ENCODE measurements at places on chromosomes 12 and 14.

DNA sequence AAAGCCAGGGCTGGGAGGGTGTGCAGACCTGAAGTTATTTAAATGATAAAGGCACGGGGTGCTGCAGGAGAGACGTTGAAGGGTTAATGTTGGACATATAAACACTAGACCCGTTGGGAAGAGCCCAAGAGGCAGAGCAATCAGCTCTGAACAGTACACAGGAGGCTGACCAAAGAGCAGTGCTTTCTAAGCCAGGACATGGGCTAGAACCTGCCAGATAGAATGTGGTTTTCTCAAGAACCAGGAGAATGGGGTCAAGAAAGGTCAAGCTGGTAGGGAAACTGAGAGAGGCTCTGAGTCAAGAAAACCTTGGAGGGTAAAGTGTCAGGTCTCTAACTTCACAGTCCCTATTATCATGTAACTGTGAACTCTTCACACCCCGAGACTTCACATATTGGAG lies 143.2 kb upstream of the EEA1 start:
- no peak for DNase-seq

- no peak for DNase-seq
Observed at GRCh38 chr12:122174155-122174845, at the start of gene IL31. Gene IL31, minus strand, starts transcription at chr12:122174221. Its CDS starts 49 bp downstream, at chr12:122174172.

GRCh38 chr14:93978735-93979134 lies 2.4 kb upstream of the ASB2 start:
- DNase-seq = no peak

GRCh38 chr14:49770212-49770817 lies 2.4 kb downstream of the KLHDC2 start:
- DNase-seq = no peak

DNA sequence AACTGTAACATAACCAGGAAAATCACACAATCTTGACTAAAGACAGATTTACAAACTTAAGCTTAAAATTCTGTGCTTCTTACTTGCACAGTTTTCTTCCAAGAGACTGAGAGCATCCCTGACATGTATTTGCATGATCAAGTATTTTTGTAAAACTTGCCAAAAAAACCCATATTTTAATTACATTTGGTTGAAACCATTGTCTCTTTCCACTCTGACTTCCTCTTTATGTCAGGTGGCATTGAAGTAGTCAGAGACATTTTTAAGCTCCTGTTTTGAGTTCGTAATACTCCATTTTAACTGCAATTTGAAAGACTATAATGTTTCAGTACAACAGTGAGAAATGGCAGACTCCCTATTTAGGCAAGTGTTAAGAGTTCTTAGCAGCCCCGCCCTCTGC lies 103.6 kb downstream of the ATXN7L3B start:
- no peak for DNase-seq

GRCh38 chr12:16154990-16155389 lies 122.5 kb downstream of the SLC15A5 start:
- DNase-seq = peak; percentile 72

DNA sequence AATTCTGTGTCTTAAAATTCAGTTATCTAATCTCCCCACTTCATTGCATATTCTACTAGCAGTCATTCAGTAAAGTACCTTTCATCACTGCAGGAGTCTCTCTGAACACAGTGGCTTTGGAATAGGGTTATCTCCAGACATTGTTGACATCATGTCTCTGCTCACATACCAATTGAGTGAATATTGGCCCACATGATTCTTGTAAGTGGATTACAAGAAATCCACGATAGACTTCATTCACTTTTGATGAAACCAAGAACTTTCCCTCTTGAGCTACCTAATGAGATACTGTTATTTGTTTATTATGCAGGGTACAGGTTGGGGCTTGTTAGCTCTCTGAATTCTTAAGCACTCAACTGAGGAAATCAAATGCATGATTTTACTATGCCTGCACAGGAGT lies 284.9 kb downstream of the RAD51B start:
- no peak for DNase-seq

DNA sequence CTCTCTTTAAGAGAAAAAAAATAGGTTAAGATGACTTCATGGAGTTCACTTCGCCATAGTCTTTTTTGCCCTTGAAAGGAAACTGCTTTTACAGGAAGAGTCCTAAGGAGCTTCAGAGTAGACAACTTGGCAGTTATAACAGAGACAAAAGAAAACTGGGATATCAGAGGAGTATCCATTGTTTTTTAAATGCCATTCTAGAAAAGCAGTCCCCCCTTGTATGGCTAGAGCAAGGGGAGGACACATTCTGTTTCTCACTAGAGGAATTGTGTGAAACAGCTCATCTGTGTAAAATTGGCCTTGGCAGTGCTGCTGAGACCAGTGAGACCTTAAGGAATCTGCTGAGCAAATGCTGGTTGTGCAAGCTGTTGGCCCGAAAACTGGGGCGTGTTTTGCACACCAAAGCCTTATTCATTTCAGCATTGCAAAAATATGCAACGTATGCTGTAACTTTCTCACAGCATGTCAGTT lies 128.0 kb downstream of the GPR135 start:
- no peak for DNase-seq

DNA sequence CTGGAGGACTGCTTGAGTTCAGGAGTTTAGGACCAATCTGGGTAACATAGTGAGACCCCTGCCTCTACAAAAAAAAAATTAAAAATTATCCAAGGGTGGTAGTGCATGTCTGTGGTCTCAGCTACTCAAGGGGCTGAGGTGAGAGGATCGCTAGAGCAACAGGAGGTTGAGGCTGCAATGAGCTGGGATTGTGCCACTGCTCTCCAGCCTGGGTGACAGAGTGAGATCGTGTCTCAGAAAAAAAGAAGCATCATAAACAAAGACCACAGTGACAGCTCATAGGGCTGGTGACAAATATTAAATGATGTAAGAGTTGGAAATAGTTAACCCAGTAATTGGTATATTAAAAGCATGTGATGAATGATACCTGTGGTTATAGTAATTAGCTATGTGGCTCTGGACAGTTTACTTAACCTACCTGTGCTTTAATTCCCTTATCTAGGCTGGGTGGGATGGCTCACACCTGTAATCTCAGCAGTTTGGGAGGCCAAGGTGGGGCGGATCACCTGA lies 68.0 kb downstream of the GSC start:
- no peak for DNase-seq

GRCh38 chr12:125210104-125210755 lies 145.0 kb downstream of the AACS start:
- no peak for DNase-seq

DNA sequence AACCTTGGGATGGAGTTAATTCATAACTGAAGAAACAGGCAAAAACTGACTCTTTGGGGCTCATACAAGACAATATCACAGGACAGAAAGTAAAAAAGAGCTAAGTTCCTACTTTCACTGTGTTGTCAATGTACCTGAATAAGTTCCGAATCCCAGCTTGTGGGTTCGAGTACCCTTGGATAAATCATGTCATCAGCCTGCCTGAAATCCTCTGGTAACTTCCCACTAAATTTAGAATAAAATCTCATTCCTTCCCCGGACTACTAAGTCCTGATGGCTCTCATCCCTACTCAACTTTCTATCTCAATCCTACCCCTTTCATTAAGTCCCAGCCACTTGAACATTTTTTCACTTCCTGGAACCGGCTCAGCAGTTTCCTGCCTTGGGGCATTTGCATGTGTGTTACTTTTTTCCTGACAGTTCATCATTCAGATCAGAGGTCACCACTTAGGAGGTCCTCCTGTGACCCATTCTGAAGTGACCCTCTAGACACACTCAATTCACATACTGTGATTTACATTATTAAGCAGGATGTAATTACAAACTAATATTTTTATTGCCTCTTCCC lies 12.7 kb downstream of the ERP29 start:
- DNase-seq = no peak

DNA sequence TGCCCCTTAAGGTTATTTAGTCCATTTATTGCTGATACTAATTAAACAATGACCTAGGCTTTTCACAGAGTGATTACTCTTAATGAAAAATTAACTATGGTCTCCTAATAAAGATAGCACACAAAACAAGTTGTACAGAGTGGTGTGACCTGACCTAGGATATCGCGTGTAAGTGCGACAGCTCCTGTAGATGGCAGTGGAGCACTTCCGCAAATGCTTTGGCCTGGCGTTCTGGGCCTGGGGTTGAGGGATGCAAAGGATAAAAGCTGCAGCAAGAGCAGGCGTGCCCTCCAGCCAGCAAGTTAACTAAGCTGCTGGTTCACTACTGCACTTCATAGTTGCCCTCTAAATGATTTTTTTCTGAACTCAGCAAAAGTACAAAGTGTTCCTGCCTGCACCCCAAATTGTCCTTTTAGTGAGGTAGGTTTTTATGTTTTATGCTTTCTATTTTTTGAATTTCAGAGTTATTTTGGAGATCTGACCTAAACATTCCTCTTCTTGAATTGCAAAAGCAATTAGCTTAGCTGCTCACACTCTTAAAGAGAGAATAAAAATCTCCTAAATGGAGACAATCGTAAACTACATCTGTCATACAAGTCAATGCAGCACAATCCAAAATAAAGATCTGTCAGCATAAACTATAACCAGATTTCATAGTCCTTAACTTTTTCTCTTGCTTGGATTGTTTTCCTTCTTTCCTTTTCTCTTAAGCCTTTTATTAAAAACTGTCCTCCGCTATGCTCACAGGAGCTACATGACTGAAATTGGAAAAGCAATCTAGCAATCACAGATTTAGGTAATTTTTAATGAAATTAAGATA lies 379.6 kb downstream of the LRIG3 start:
- DNase-seq = peak; percentile 77

- DNase-seq = no peak
Observed at GRCh38 chr14:95502381-95502950, 14.0 kb downstream of the SYNE3 start.

DNA sequence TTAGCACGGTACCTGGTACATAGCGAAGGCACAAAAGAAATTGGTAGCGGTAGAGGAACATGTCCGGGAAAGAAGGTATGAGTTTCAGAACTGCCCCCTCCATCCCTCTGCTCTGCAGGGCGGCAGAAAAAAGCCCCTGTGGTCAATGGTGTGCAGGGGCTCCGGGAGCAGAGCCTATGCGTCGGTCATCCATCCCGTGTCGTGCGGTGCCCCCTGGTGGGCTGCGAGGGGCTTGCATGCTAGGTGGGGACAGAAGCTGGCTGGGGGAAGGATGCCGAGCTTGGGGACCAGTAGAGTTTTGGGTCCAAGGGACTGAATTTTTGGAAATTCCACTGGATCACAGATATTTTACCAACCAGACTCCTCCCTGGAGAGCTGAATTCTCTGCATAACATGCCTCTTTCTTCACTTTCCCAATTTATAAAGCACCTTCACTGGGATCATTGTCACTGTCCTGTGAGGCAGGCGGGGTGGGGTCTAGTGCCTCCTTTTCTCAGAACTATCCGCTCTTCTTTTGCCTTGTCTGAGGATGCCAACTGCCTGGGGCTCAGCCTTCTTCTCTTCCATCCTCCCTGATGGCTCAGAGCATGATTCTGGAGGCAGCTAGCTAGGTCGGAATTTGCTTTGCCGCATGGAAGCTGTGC lies 148.7 kb downstream of the SMOC1 start:
- DNase-seq = peak; percentile 70

GRCh38 chr14:52296378-52296777 lies 17.7 kb upstream of the PTGER2 start:
- no peak for DNase-seq

DNA sequence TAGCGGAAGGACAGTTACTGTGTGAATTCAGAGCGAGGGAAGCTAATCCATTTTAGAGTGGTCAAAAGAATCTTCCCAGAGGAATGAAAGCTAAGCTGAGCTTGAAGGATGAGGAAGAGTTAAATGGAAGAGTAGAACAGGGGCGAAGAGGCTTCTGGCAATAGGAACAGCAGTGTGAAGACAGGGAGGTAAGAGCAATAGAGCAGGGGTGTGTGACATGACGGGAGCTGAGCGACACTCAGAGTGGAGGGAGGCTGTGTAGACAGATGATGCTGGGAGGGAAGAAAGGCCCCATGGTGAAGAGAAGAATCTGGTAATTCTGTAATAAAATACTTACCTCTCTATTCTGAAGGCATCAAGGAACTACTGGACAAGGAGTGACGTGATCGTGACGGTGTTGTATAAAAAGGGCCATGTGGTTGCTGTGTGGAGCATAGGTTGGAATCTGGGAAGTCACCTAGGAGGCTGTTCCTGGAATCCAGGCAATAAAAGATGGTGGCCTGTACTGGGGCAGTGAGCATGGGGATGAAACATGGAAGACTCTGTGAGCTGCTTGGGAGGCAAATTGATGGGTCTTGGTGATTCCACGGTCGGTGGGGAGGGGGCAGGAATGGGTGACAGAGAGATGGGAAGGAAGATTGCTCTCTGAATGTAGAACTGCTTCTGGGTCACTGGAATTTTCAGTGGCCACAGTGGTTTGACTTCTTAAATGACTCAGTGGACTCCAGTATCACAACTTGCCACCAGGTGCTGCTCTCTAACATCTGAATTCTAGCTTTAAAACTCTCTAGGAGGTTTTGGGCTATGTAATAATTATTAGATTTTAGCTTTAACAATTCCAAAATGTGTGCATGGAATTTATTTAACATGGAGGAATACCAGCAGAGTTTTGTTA lies 164.1 kb downstream of the ATP23 start:
- no peak for DNase-seq

- DNase-seq = peak; percentile 54
Observed at GRCh38 chr12:123043536-123044001, 63.1 kb downstream of the ARL6IP4 start.

GRCh38 chr12:115794659-115795081 lies 482.8 kb downstream of the MED13L start:
- no peak for DNase-seq

- DNase-seq = no peak
Observed at GRCh38 chr14:101096551-101096950, 193.0 kb upstream of the RTL1 start.

GRCh38 chr14:67420102-67420739 lies 8.3 kb upstream of the PLEK2 start:
- no peak for DNase-seq

- no peak for DNase-seq
Observed at GRCh38 chr14:34623506-34623905, 6.4 kb downstream of the SNX6 start.

- no peak for DNase-seq
Observed at GRCh38 chr12:68036642-68037041, 47.4 kb downstream of the IFNG-AS1 start.

GRCh38 chr12:103769240-103769945 lies 71.6 kb downstream of the NT5DC3 start:
- no peak for DNase-seq

- DNase-seq = no peak
Observed at GRCh38 chr12:87439990-87440827, 589.0 kb downstream of the C12orf50 start.

DNA sequence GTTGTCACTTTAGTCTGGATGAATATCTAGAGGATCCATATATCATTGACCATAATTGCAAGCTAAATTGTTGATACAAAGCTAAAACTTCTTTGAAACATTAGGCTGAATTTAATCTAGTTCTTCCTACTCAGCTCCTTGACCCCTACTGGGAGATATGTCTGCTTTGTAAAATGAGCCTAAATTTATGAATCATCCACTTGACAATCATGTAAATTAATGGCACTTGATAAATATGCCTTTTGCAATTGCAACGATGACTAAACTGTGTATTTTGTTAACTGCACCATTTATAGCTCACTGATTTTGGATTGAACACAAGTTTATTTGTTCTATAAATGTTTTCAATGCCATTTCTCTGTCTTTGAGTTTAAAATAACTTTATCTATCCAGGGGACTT lies 1616.5 kb upstream of the FLRT2 start:
- no peak for DNase-seq
